ENCODE measurements at places on chromosomes 6 and 20.
A peak's percentile ranks its signal among the peaks of the same experiment; 100 is the strongest.

DNA sequence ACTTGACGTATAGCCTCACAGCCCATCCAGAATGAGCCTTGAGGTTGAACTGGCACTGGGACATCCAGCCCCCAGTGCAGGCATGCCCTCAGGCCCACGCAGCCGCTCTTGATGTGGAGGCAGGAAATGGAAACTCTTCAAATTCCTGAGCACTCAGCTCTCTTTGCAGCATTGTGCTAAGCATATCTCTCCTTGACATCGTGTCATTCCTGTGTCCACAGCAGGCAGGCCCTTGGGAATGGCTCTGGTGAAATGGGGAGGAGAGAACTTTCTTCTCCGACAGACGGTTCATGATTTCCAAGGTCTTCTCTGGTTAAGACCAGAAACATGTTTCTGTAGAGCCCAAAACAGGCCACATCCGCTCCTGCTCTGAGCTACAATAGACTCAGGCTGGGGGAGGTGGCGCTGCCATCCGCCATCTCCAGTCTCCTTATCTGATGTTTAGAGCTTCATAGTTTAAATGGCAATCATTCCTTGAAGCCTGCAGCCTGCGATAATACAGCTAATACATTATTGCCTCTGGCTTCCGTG, 248.8 kb downstream of the CDH4 start:
- no peak overlapping the region for H3K27ac ChIP-seq
- H3K36me3 ChIP-seq = no peaks in the 10 kb centered on the region
- DNase-seq = peak; percentile 59
- H3K4me1 ChIP-seq = no peaks in the 10 kb centered on the region
- H3K4me3 ChIP-seq = no peak overlapping the region

- no peaks in the 10 kb centered on the region for H3K27me3 ChIP-seq
- H3K4me3 ChIP-seq = no peak overlapping the region
- DNase-seq = no peak
- no peaks in the 10 kb centered on the region for H3K4me1 ChIP-seq
Observed at GRCh38 chr6:36210886-36211595, 14.5 kb downstream of the BRPF3 start.

GRCh38 chr20:54199721-54200176, 8.1 kb upstream of the PFDN4 start:
- H3K27ac ChIP-seq = no peak overlapping the region
- no peaks in the 10 kb centered on the region for H3K27me3 ChIP-seq

- peak overlapping the region; percentile 41 for H3K4me3 ChIP-seq
- H3K27ac ChIP-seq = peak overlapping the region; percentile 94
- peaks cover 2% of the 10 kb centered on the region for H3K4me1 ChIP-seq
- peaks cover 5% of the 10 kb centered on the region for H3K36me3 ChIP-seq
Observed at GRCh38 chr6:75244063-75244584, 523 bp upstream of the COX7A2 start.

GRCh38 chr6:44739181-44739580, 351.7 kb downstream of the CDC5L start:
- no peak overlapping the region for H3K4me3 ChIP-seq
- H3K27ac ChIP-seq = no peak overlapping the region
- H3K36me3 ChIP-seq = no peaks in the 10 kb centered on the region
- DNase-seq = no peak
- no peaks in the 10 kb centered on the region for H3K27me3 ChIP-seq

- no peak for DNase-seq
- peak overlapping the region; percentile 90 for H3K27ac ChIP-seq
- H3K4me3 ChIP-seq = no peak overlapping the region
- H3K27me3 ChIP-seq = no peaks in the 10 kb centered on the region
Observed at GRCh38 chr6:3052481-3053230, 15.6 kb upstream of the RIPK1 start.

DNA sequence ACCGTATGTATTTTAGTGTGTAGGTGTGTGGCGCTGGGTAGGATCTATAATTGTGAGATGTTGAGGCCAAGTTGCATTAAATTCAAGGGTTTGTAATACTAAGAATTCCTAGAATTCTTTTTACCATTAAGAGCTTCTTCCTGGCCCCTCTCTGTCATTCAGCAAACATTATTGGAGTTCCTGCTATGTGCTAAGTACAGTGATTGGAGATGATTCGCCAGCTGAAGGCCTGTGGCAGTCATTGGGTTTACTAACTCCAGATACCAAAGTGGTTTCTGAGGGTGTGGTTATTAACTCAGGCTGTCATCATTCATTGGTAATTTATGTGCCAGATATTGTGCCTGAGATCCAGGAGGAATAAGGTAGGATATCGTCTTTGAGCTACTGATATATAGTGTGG, 167.1 kb downstream of the LAMA2 start:
- H3K4me1 ChIP-seq = no peaks in the 10 kb centered on the region

DNA sequence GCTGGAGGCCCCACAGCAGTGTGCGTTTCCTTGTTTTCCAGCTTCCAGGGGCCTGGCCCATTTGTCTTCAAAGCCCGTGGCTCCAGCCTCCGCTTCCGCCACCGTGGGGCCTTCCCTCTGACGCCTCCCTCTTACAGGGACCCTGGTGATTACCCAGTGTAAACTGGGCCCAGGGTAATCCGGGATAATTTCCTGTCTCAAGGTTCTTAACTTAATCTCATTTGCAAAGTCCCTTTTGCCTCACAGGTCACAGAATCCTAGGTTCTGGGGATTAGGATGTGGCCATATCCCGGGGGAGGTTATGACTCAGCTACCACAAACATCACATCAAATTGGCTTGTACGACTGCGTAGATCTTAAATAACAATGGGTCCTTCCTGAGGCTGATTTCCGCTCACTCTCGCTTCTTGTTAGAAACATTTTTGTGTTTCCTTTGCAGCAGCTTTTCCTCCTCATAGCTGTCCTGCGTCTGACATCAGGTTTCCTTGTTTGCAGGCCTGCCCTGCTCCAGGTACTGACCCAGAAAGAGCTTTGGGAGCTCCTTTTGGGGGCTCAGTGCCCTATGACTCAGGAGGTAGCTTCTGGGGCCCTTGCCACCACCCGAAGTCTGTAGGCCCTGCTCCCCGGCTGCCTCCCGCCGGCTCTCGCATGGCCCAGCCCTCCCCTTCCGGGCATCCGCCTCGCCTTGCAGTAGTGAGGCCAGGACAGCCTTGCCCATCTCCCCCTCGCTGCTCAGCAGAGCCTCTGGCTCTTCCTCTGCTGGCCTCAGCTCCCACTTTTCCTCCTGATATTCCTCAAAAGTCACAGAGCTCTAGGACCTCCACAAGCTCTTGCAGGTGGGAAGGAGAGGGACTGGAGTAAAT, 100.5 kb downstream of the ERMARD start:
- H3K27me3 ChIP-seq = no peaks in the 10 kb centered on the region
- no peaks in the 10 kb centered on the region for H3K36me3 ChIP-seq
- peak; percentile 59 for DNase-seq

- no peaks in the 10 kb centered on the region for H3K36me3 ChIP-seq
- no peaks in the 10 kb centered on the region for H3K4me1 ChIP-seq
- no peak overlapping the region for H3K4me3 ChIP-seq
- no peak overlapping the region for H3K27ac ChIP-seq
- no peaks in the 10 kb centered on the region for H3K27me3 ChIP-seq
- DNase-seq = peak; percentile 79
Observed at GRCh38 chr20:23937303-23938117, 51.1 kb downstream of the GGTLC1 start.

- no peaks in the 10 kb centered on the region for H3K4me1 ChIP-seq
- H3K27me3 ChIP-seq = no peaks in the 10 kb centered on the region
- H3K27ac ChIP-seq = no peak overlapping the region
- no peak overlapping the region for H3K4me3 ChIP-seq
- no peaks in the 10 kb centered on the region for H3K36me3 ChIP-seq
Observed at GRCh38 chr6:16667509-16667908, 93.8 kb downstream of the ATXN1 start.

DNA sequence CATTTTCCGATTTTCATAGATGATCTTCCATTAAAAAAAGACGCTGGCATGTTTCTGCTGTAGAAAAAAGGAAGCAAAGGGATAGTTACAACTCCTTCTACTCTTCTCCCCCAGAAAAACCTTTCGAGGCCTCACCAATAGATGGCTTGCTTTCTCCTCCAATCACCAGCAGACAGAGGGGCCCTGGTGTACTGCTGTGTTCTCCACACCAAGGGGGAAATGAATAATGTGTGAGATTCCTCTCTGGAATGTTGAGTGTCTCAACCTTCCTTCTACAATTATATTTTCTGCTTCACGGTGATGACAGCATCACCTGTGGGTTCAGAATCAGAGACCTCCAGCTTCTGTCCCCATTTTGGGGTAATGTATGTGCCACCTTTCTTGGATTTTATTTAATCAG, 185.7 kb upstream of the FLRT3 start:
- no peaks in the 10 kb centered on the region for H3K4me1 ChIP-seq
- no peak for DNase-seq
- no peak overlapping the region for H3K27ac ChIP-seq
- no peaks in the 10 kb centered on the region for H3K36me3 ChIP-seq
- no peak overlapping the region for H3K4me3 ChIP-seq

- no peaks in the 10 kb centered on the region for H3K4me1 ChIP-seq
- H3K27ac ChIP-seq = no peak overlapping the region
- H3K36me3 ChIP-seq = no peaks in the 10 kb centered on the region
- H3K4me3 ChIP-seq = no peak overlapping the region
- no peaks in the 10 kb centered on the region for H3K27me3 ChIP-seq
Observed at GRCh38 chr6:105964979-105965760, 121.0 kb upstream of the PRDM1 start.

GRCh38 chr6:132892929-132893771, 78.8 kb downstream of the RPS12 start:
- no peak overlapping the region for H3K27ac ChIP-seq
- no peaks in the 10 kb centered on the region for H3K27me3 ChIP-seq
- no peaks in the 10 kb centered on the region for H3K36me3 ChIP-seq
- no peak overlapping the region for H3K4me3 ChIP-seq

DNA sequence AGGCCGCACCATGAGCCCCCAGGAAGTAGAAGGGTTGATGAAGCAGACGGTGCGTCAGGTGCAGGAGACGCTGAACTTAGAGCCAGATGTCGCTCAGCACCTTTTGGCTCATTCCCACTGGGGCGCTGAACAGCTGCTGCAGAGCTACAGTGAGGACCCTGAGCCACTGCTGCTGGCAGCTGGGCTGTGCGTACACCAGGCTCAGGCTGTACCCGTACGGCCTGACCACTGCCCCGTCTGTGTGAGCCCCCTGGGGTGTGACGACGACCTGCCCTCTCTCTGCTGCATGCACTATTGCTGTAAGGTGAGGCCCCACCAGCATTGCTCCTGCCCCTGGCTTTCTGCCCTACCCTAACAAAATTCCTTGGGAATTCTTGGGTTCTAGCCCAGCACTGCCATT, 13.1 kb downstream of the DNPH1 start:
- no peaks in the 10 kb centered on the region for H3K4me1 ChIP-seq
- H3K4me3 ChIP-seq = no peak overlapping the region
- no peak for DNase-seq
- no peak overlapping the region for H3K27ac ChIP-seq

DNA sequence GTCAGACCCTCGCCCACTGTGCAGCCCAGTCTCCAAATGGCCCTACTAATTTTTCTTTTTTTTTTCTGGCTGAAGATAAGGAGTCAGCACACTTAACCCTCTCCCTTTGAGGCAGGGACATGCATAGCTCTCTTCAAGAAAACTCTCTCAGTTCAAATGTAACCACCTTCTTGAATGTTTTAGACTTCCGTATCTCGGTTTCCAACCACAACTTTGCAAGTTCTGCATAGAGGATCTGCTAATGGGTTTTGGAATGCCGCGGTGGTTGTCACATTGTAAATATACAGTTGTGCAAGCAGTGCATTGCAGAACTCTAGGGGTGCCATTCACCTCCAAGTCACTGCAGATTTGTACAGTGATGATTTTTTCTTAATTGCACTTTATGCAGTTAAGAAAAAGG, 59.4 kb upstream of the SLC35B3 start:
- H3K27ac ChIP-seq = no peak overlapping the region
- no peaks in the 10 kb centered on the region for H3K27me3 ChIP-seq
- no peaks in the 10 kb centered on the region for H3K36me3 ChIP-seq
- H3K4me1 ChIP-seq = no peaks in the 10 kb centered on the region
- no peak for DNase-seq

GRCh38 chr20:49483018-49483695, 689 bp upstream of the KCNB1 start:
- DNase-seq = no peak
- no peak overlapping the region for H3K27ac ChIP-seq
- H3K36me3 ChIP-seq = no peaks in the 10 kb centered on the region

- H3K4me3 ChIP-seq = no peak overlapping the region
- DNase-seq = no peak
- H3K27me3 ChIP-seq = no peaks in the 10 kb centered on the region
- H3K27ac ChIP-seq = no peak overlapping the region
- no peaks in the 10 kb centered on the region for H3K36me3 ChIP-seq
Observed at GRCh38 chr6:75154973-75155372, 50.9 kb downstream of the COL12A1 start.

DNA sequence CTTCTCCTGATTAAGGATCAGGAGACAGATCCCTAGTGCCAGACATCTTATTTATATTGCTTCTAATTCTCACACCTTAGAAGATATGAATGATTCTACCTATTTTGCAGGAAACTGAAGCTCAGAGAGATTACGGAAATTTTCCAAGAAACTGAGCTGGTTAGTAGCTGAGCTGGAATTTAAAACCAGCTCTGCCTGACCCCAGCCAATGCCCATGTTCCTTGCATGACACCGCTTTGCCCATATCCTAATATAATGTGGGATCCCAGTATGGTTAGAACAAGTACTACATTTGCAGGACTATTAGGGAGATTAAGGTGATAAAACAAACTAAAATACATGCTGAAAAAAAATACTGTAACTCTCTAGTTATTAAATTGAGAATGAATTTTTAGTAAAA, 1.9 kb downstream of the TMEM30A start:
- DNase-seq = no peak
- no peak overlapping the region for H3K27ac ChIP-seq
- H3K4me1 ChIP-seq = no peaks in the 10 kb centered on the region
- no peak overlapping the region for H3K4me3 ChIP-seq

DNA sequence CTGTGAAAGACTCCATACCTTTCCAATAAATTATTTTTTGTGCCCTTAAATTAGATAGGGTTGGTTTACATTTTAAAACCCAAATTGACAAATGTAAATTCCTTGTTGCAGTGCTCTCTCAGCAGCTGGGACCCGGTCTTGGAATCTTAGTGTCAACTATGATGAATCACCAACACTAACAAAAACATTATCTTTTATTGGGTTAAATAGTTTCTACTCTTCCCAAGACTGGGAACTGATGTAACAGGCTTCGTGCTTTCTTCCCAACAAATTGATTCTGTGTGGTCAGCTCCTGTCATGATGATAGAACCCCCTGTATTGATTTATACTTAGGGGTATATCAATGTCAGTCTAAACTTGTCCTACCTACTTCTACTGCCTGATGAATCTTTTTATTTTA, 23.2 kb upstream of the AHI1 start:
- H3K27ac ChIP-seq = no peak overlapping the region
- H3K4me1 ChIP-seq = no peaks in the 10 kb centered on the region
- DNase-seq = no peak
- no peaks in the 10 kb centered on the region for H3K27me3 ChIP-seq

GRCh38 chr6:68642081-68642480, 7.0 kb downstream of the ADGRB3 start:
- no peak overlapping the region for H3K4me3 ChIP-seq
- DNase-seq = no peak
- peaks cover 15% of the 10 kb centered on the region for H3K4me1 ChIP-seq
- H3K27ac ChIP-seq = no peak overlapping the region
- no peaks in the 10 kb centered on the region for H3K27me3 ChIP-seq
- no peaks in the 10 kb centered on the region for H3K36me3 ChIP-seq

- no peaks in the 10 kb centered on the region for H3K36me3 ChIP-seq
- H3K27me3 ChIP-seq = no peaks in the 10 kb centered on the region
- DNase-seq = no peak
- H3K4me3 ChIP-seq = no peak overlapping the region
- H3K27ac ChIP-seq = no peak overlapping the region
Observed at GRCh38 chr20:62780204-62780603, 16.1 kb upstream of the MRGBP start.
